ENCODE measurements at places on chromosomes 12 and 14.

DNA sequence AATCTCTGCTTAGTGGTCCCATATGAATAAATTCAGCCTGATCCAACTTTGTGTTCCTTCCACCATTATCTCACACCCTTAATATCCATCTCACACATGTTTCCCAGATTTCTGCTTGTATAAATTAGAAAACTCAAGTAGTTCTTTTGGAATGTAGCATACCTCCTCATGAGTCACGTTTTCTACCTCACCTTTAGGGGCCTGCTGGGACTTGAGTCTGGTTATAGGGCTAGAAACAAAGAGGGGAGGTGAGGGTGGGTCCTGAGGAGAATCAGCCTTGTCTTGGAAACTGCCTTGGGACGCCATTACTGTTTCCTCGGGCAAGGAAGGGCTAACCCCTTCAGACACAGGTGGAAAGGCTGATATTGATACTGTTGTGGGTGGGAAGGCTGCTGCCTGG lies 51.1 kb downstream of the EMP1 start:
- DNase-seq, result no peak

GRCh38 chr14:46490238-46490685 lies 161.3 kb downstream of the RPL10L start:
- DNase-seq, result no peak

DNA sequence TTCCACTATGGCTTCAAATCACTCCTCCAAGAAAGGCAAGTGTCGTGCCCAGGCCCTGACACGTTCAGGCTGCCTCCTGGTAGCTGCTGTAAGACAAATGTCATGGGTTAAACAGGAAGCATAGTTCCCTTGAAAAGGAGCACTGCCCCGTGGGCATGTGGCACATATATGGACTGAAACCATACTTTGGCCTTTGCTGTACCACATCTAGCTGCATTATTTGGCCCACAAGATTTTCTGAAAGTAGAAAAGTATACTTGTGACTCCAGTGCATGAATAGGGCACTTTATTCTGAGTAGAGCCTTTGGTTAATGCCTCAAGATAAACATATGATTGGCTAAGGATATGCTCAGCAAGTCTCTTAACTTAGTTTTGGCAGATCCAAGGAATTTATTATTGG lies 218.7 kb upstream of the EGLN3 start:
- no peak for DNase-seq

DNA sequence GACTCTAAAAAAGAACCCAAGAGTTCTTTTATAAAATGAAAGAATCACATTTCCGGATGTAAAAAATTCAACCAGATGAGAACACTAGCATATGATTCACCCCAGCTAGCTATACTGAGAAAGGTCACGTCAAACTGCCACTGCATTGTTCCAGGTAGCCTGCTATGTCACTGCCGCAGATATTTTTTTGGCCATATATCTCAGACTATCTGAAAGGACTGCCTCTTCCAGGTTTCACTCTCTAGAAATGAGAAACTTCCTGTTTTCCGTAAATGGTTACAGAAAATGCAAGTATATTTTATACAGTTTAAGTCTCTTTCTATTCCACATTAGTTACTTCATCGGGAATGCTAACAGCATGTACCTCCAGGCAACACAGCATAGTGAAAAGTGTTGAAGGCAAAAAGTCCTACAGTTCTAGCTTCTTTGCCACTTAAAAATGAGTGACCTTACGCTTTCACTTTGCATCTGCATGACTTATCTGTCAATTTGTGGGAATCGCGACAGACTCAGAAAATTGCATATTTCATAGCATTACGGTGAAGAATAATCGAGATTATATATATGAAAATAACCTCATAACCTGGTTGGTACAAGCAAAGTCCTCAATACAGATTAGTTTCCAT lies 105.2 kb downstream of the MED13L start:
- DNase-seq, result no peak

- no peak for DNase-seq
Observed at GRCh38 chr12:50581226-50582184, 76.7 kb downstream of the DIP2B start.

GRCh38 chr14:45553981-45554380 lies 301.0 kb upstream of the MIS18BP1 start:
- DNase-seq, result no peak

- no peak for DNase-seq
Observed at GRCh38 chr14:75310295-75311111, 31.9 kb downstream of the FOS start.

DNA sequence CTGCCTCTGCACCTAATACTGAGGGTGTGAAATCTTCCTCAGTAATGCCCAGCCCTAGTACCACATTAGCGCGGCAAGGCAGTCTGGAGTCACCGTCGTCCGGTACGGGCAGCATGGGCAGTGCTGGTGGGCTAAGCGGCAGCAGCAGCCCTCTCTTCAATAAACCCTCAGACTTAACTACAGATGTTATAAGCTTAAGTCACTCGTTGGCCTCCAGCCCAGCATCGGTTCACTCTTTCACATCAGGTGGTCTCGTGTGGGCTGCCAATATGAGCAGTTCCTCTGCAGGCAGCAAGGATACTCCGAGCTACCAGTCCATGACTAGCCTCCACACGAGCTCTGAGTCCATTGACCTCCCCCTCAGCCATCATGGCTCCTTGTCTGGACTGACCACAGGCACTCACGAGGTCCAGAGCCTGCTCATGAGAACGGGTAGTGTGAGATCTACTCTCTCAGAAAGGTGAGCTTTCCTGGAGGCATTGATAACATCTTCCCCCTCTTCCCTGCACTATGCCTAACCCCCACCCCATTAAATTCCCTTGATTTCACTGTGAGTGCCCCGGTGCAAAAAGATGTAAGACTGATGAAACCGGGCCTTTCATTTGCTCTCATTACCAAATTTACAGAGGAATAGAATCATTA lies 291.4 kb downstream of the NAV3 start:
- DNase-seq, result no peak

DNA sequence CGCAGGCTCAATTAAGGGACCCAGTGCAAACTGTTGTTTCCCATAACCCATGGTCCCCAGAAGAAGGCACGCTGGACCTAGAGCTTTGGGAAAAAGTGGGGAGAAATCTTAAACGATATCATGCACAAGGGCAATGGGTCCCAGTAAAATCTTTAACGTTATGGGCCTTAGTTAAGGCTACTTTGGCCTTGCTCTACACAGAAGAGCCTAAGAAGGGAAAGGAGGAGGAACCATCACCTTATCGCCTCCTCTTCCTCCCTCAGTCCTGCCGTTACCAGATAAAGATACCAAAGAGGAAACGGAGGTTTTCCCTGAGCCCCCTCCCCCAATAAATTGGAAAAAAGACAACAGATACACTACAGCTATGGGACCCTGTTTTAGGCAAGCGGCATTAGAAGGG lies 116.9 kb downstream of the PPHLN1 start:
- no peak for DNase-seq

GRCh38 chr12:81337886-81338285 lies 260.0 kb downstream of the ACSS3 start:
- no peak for DNase-seq

DNA sequence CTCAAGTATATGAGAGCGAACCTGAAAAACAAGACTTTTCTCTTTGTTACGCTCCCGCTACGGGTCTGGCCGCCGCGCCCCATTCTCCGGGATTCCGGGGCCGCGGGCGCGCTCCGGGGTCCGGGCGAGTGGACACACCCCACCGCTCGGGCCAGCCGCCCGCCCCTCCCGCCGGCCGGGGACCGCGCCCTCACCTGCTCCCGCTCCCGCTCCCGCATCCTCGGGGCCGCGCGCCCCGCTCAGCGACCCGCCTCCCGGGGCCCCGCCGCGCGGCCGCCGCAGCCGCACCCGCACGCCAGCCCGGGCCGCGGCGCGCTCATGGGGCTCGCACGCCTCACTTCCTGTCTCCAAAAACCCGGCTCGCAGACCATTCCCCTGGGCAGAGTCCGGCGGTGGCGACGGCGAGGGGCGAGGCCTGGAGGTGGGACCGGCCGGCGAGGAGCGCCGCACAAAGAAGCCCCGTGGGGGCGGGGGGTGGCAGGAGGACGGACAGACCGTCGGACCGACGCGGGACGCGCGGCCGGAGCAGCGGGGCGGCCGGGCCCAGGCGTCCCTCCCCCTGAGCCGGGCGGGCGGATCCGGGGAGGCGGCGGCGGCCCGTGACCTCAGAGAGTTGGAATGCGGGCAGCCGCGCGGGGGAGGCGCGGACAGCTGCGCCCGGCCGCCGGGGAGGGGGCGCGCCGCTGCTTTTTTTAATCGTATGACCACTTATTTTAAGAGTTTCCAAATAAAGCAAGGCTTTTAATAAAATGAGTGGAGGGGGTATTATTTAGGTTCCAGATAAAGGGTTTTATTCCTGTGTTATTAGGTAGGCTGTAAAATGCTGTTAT lies at the start of gene PTPN21:
Gene PTPN21, minus strand, starts transcription at position 551 of the 830 bp plus-strand sequence. CDS start 4,590 bp downstream, outside the sequence.
- DNase-seq, result no peak

GRCh38 chr12:45010059-45010458 lies 40.8 kb downstream of the DBX2 start:
- DNase-seq, result no peak

- no peak for DNase-seq
Observed at GRCh38 chr12:56437430-56438176, 11.6 kb downstream of the TIMELESS start.

DNA sequence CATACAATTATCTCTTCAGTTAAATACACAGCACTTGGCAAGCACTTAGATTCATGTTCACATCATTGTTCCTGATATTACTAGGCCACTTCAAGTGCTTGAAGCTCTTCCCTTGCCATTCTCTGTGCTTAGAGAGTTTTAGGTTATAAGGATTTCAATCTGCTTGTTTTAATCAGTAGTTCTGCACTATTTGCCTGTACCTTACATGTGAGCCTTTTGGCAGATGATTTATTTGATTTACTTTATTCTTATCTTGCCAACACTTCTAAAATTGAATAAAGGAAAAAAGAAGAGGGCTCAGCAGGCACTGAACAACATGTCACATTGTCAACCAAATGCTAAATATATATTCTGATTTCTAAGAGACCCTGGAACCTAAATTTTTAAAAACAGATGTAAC lies 363.8 kb upstream of the USP15 start:
- DNase-seq, result no peak

GRCh38 chr14:63214417-63215196 lies 10.4 kb downstream of the RHOJ start:
- DNase-seq, result no peak

- DNase-seq, result no peak
Observed at GRCh38 chr14:88798156-88798555, 5.4 kb upstream of the EML5 start.

GRCh38 chr14:89773151-89773550 lies 181.4 kb downstream of the EFCAB11 start:
- no peak for DNase-seq

GRCh38 chr12:67068761-67069450 lies 200.3 kb upstream of the CAND1 start:
- no peak for DNase-seq

DNA sequence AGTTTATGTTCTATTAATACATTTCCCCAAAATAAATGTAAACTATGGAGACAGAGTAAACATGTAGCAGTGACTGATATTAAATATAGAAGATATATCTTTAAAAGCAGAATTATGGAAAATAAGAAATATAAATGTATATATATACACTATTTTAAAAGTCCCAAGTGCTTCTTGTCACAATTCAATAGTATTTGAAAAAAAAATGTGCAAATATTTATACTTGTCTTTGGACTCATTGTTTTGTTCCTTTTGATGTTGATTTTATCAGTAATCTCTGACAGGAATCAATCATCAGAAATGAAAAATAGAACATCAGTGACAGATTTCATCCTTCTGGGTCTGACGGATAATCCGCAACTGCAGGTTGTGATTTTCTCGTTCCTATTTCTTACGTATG lies at the start of gene OR6C76:
Gene OR6C76, plus strand, starts transcription at position 301 of the 400 bp plus-strand sequence. Its CDS starts 0 bp downstream, at position 301.
- DNase-seq, result no peak

- no peak for DNase-seq
Observed at GRCh38 chr12:132551641-132552031, 58.7 kb downstream of the LRCOL1 start.

DNA sequence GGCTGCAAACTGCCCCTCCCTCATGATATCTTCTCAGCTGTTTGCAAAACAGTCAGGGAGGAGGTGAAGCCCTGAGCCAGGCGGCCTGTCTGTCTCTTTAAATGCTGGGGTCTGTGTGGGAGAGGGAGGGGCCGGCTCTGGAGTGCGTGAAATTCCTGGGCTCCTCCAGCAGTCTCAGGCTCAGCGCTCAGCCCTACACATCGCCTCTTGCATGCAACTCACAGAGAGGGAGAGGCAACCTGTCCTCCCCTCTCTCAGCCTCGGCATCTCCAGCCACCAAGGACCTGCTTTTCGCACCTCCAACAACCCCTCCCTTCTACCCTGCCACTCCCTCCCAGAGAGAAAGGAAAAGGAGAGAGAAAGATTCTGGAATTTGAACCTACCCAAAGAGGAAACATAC lies at the start of gene NRXN3:
Gene NRXN3, plus strand, starts transcription at position 171 of the 400 bp plus-strand sequence. CDS start 72,721 bp downstream, outside the sequence.
- no peak for DNase-seq

DNA sequence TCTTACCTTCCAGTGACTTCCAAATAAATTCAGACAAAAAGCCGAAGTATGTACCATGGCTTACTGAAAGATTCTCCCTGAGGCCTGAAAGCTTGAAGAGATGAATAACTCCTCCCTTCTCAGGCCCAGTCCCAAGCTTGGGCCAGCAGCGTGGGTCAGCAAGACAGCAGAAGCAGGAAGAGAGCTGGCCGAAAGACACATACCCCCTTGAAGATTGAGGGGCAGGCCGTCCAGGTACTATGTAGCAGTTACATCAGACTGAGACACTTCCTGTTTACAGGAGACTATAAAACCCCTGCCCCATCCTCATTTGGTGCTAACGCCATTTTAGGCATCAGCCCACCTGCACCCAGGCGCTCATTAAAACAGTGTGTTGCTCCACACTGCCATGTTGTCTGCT lies 15.0 kb downstream of the NDUFA12 start:
- no peak for DNase-seq

- DNase-seq, result no peak
Observed at GRCh38 chr14:99908653-99909250, 115.5 kb downstream of the EML1 start.

GRCh38 chr12:115771065-115771464 lies 506.4 kb downstream of the MED13L start:
- DNase-seq, result no peak

- DNase-seq, result no peak
Observed at GRCh38 chr12:124519746-124520145, 47.7 kb downstream of the NCOR2 start.

- no peak for DNase-seq
Observed at GRCh38 chr14:89336338-89336737, 80.7 kb downstream of the FOXN3 start.

GRCh38 chr14:98189511-98189910 lies 1082.5 kb downstream of the BCL11B start:
- DNase-seq, result no peak

GRCh38 chr12:33795536-33795935 lies 226.8 kb upstream of the ALG10 start:
- DNase-seq, result no peak

DNA sequence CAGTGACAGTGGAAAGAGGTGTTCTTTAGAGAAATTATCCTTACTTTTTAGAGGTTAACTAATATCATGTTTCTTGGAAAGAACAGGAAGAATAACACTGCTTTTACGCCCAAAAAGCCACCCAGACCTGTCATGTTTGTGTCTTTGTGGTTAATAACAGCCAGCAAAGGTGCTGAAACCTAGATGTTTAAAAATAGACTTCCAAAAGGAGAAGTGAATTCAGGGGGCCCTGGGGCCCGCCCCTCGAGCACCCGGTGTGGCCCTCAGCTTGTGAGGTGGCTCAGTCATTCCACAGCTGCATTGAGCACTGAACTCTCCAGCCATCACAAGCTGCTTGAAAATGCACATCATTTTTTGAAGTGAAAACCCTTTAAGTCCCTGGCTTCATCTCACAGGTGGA lies 20.8 kb upstream of the AMN start:
- DNase-seq, result no peak

- no peak for DNase-seq
Observed at GRCh38 chr12:15584366-15585041, 204.7 kb downstream of the EPS8 start.

All from activated naive CD8-positive, alpha-beta T cell treated with anti-CD3 and anti-CD28 coated beads, Interleukin-2, amount 50 U/mL, for 16 hours (primary cell).